Activated CD4-positive, alpha-beta T cell treated with anti-CD3 and anti-CD28 coated beads, Interleukin-2, amount 50 U/mL, for 4 hours (primary cell): ENCODE measurements at places on chromosomes 12 and 14.

GRCh38 chr14:92729634-92730358 is 18.6 kb downstream of the LGMN start:
- no peak for DNase-seq

- no peak for DNase-seq
Measured at GRCh38 chr12:79434561-79434960, 256.2 kb downstream of the PAWR start.

- no peak for DNase-seq
Measured at GRCh38 chr14:100449225-100449987, 126.3 kb downstream of the SLC25A47 start.

GRCh38 chr14:100341301-100342031 is 18.3 kb downstream of the SLC25A47 start:
- no peak for DNase-seq

DNA sequence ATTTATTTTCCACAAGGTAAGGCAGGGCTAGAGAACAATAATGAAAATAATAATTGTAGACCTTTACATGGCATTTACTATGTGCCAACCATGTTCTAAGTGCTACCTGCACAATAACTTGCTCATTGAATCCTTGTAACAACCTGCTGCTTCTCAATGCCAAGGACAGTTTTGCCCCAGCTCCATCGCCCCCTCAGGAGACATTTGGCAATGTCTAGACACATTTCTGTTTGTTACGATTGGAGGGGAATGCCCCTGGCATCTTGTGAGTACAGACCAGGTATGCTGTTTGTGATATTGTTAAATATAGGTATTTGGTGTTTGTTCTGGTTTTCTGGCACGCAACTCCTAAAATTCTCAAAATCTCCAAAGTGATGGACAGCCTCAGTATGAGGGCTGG is 8.1 kb upstream of the ATXN2 start:
- no peak for DNase-seq

DNA sequence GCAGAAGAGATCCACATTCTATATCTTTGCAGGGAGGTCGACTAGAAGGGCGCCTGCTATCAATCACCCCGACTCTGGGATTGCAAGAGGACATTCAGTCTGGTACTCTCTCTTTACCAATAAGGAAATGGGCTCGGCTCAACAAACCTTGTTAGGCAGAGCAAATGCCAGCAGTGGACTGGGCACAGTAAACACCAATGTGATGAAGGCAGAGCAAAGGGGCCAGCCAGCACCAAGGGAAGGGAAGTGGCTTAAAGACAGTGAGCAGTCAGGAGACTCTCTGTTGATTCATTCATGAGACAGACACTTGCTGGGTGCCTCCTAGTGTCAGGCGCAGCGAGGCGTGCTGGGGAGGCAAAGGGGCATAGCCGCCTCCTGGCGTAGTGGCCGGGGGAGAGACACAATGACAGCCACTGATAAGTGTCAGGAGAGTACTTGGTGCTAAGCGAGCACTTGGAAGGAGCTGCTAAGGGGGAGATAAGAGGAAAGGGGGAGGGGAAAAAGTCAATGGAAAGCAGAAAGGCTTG is 34.1 kb downstream of the TMCC3 start:
- DNase-seq, result no peak

GRCh38 chr12:124778411-124778810 is 85.3 kb downstream of the SCARB1 start:
- DNase-seq, result no peak

DNA sequence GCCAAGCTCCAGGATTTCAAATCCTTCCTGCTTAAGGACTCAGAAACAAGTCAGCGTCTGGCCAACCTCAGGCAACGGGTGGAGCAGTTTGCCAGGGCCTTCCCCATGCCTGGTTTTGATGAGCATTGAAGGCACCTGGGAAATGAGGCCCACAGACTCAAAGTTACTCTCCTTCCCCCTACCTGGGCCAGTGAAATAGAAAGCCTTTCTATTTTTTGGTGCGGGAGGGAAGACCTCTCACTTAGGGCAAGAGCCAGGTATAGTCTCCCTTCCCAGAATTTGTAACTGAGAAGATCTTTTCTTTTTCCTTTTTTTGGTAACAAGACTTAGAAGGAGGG is 4.7 kb downstream of the SHMT2 start:
- DNase-seq, result no peak

- no peak for DNase-seq
Measured at GRCh38 chr12:33967760-33968159, 54.5 kb upstream of the ALG10 start.

GRCh38 chr14:99430491-99430890 is 50.2 kb downstream of the SETD3 start:
- peak; percentile 8 for DNase-seq

- no peak for DNase-seq
Measured at GRCh38 chr12:109727746-109728726, 14.4 kb downstream of the FAM222A start.

GRCh38 chr14:26056036-26056616 is 541.7 kb downstream of the NOVA1 start:
- DNase-seq, result no peak

GRCh38 chr14:23562822-23563472 is 4.6 kb downstream of the AP1G2 start:
- DNase-seq, result peak; percentile 48

DNA sequence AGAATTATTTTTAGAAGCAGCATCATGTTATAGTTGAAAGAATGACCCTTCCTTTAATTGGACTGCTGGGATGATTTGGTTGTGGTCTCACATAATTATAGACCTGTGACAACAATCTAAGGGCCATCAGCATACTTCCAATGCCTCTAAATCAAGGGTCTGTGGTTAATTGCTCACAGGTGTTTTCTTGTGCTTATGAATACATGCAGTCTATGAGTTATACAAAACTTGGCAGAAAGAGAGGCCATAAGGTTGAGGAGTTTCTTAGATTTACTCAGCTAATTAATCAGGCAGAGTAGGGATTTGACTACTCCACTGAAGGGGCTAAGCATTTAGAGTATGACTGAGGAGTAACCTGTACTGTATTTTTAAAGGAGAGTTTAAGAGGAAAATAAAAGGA is 37.0 kb upstream of the FRMD6 start:
- no peak for DNase-seq

DNA sequence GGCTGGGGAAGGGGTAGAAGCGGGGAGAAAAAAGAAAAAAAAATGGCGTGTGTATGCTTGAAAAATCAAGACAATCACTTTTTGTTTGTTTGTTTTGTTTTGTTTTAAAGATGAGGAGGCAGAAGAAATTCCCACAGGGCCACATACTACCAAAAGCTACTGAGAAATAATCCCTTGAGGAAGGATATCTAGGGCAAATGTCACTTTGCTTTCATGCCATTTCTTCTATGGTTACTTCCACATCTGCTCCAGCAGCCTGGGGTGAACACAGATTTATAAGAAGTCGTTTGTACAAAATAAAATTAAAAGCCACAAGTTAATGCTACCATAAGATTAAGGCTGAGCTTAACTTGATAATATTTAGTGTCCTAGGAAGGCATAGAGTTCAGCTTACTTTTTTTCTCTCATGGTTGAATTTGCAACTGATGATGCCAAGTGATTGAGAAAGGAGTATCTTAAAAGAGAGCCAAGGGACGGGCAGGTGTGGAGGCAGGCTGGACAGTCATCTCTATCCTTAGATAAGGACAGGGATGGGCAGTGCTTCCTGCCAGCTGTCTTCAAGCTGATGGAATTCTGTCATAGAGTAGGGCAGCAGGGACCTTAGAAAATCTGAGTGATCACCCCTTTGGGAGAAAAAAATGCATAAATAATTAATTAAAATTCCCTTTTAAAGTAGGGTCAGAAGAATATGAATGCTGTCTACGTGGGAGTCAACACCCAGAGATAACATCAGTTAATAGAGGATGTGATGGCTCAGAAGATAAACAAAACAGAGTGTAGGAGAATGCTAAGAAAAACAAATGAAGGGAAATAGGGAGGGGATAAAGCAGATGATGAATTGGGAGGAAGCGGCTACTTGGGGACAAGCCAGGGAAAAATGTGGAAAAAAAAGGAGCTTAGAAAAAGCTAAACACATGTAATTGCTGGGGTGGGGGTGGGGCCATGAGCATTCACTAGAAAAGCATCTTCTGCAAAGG is 57.1 kb downstream of the DYRK2 start:
- DNase-seq, result no peak

DNA sequence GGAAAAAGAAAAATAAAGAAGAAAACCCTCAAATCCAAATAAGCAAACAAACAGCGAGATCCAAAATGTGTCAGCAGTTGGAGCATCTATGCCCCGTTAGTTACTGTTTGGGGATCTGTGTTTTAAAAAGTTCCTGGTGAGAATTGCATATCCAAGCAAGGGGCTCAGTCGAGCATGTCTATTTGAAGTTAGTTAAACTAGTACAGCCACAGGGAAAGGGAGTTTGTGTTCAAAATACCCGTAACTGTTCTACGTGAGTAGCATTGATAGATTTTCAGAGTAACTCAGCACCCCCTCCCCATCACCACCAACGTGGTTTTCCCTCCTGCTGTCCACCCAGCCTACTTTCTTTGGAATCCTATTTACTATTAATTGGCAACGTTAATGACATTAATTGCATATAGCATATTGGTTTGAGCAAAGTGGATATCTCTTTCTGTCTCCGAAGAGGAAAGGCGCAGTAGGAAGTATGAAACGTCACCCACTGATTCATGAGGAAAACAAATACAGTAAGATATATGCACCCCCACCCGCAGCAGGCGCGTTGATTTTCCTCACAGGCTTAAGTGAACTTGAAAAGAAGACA is 1.5 kb downstream of the NPAS3 start:
- no peak for DNase-seq

GRCh38 chr12:19833775-19834501 is 394.6 kb downstream of the AEBP2 start:
- no peak for DNase-seq

DNA sequence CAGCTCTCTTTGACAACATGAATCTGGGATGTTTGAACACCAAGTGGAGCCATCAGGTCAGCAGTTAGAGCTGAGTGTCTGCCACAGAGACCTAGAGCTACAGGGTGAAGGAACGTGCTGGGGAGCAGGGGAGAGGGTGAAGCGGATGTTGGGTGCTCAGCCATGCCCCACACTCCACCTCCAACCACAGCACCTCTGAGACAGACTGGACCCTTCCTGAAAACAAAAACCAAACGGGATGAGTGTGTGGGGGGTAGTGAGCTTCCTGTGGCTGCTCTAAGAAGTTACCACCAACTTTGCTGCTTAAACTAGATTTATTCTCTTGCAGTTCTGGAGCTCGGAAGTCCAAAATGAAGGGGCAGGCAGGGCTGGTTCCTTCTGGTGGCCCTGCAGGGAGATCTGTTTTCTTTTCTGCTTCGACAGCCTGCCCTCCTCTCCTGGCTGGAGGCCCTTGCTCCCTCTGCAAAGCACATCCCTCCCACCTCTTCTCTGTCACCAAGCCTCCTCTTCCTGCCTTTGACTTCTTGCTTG is 5.6 kb upstream of the GOLGA3 start:
- no peak for DNase-seq

DNA sequence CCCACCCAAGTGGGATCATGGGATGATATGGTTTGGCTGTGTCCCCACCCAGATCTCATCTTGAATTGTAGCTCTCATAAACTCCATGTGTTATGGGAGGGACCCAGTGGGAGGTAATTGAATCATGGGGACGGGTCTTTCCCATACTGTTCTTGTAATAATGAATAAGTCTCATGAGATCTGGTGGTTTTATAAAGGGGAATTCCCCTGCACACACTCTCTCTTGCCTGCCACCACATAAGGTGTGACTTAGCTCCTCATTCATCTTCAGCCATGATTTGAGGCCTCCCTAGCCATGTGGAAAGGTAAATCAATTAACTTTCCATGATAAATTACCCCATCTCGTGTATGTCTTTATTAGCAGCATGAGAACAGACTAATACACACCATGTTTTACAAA is 109.2 kb downstream of the IGF1 start:
- no peak for DNase-seq

DNA sequence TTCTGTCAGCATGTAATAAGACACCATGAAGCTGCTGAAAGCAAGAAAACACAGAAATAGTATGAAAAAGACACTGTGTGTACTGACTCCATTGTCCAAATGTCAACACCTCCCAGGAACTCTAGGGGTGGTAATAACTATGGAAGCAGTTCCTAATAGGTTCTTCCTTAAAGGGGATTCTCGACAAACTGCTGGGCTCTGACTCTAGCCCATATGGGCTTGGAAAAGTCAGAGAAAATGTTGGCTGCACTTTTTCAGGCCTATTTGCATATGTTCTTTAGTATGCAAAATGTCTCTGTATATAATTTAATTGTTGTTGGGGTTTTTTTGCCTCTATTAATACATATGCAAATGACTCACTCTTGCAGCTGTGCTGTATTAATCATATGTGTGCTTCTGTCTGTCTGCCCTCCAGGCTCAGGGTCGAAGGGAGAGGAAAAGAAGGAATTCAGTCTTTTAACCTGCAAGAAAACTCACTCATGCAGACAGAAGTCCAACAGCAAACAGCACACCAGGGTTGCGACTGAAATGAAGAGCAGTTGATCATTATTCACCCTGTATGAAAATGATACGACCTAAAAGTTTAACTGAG is 317.6 kb downstream of the SOX5 start:
- no peak for DNase-seq

DNA sequence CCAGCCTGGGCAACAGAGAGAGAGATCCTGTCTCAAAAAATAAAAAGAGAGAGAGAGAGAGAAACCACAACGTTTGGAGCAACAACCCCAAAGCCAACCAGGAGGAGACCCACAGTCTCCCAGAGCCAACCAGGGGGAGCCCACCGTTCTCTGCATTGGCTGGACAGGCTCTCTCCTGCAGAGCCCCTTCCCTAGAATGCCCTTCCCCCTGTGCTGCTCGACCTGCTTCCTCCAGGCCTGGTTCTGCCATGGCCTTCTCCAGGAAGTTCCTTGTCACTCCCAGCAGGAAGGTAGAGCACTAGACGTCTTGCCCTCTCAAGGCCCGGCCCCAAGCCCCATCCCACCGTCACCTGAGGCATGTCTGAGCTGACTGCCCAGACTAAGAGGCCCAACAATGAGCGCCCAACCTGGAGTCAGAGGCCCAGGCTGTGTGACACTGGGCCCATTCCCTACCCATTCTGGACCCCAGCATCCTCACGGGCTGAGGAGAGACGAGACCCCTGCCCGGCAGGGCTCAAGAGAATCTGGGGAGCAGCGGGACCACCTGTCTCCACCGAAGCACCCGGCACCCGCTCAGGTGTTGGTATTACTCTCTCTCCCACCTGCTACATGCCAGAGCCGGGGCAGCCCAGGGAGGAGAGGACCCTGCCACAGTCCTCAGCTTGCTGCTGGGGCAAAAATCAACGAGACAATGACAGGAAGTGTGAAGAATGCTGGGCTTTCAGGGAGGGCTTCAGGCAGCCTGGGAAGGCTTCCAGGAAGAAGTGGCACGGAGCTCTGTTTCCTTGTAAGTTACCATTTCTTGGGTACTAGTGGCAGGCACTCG is 61.2 kb downstream of the DIO3 start:
- DNase-seq, result no peak

GRCh38 chr12:76084863-76085519 is 506 bp upstream of the NAP1L1 start:
- DNase-seq, result peak; percentile 34

GRCh38 chr14:33686856-33687255 is 264.0 kb downstream of the EGLN3 start:
- no peak for DNase-seq
